Activated CD4-positive, alpha-beta memory T cell treated with anti-CD3 and anti-CD28 coated beads, Interleukin-2, amount 10 ng/mL, durations not matched to agents 7 days and 5 days (primary cell): ENCODE measurements at places on chromosomes 13 and 19.

DNA sequence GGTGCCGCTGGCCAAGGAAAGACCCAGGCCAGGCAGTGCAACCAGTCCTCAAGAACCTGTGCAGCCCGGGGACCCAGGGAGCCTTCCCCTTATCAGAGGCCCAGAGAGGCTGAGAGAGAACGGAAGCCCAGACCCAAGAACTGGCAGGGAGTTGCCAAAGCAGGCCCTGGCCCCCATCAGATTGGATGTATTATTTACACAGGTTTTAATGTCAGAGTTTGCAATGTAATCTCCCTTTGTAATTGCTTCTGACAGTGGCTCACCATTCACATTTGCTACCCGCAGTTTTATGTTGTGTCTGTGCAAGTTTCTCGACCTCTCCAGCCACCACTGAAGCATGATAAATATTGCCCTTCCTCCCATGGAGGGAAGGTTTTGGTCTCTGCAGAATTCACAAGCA lies 660.9 kb downstream of the LIG4 start:
- no peak for DNase-seq

- DNase-seq = no peak
These were observed 45.0 kb upstream of the IL17D start for GRCh38 chr13:20658451-20659040.

DNA sequence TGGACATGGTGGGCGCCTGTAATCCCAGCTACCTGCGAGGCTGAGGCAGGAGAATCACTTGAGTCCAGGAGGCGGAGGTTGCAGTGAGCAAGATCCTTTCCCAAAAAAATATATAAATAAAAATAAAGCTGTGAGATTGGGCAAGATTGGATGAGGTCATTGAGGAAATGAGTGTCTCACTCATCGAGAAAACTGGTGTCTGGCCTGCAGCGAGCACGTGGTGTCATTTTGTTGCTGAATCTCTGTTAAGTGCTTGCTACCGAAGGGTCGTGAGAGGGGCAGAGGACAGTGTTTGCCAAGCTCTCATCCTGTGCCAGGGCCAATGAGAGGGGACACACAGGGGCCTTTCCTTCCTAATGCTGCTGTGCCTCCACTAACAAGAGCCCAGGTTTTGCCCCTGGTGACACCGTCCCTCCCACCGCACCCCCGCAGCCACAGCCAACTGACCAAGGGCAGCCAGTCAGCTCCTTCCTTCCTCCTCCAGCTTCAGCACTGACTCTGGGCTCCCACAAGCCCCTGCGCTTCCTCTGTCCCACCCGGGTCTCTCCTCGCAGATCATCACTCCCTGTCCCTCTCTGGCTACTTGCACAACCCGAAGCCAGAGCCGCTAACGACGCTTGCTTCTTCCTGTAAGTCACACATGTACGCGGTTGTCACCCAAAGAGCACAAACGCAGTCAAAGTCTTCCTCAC lies 3.2 kb downstream of the POLD1 start:
- no peak for DNase-seq

- DNase-seq = no peak
These were observed 10.2 kb downstream of the C19orf12 start for GRCh38 chr19:29704562-29705558.

DNA sequence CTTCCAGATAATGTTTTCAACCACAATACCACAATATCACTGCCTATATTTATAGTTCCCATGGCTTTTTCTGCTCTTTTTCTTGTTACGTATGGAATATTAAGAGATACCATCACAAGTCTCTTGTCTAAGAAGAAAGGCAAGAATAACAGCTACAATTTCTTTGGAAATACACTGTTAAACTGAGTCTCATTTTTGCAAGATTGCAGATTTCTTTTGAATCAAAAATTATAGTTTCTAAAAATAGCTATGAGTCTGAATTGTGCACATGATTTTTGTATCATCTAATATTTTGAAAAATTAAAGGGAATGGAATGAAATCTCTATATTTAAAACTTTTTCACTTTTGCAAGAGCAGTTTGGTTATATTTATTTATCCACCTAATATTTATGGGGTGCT lies 1120.8 kb downstream of the EFNB2 start:
- DNase-seq = no peak

GRCh38 chr19:41220811-41221210 lies 1.8 kb downstream of the AXL start:
- no peak for DNase-seq
